ENCODE measurements at places on chromosomes 16 and 17. TPM values are rescaled to one million over a fixed set of nuclear protein-coding genes. Genes with fewer than 3 reads are reported as not detected.

CLDN6 gene
- not detected for total RNA-seq

GJC1 gene
- 5.9 TPM for total RNA-seq

MARVELD3 gene
- not detected for total RNA-seq

RPS2 gene
- 1,826 TPM for total RNA-seq

TEKT5 gene
- total RNA-seq = not detected

CD19 gene
- not detected for total RNA-seq

SLC13A2 gene
- not detected for total RNA-seq

CD300LG gene
- total RNA-seq = 234 TPM

SEC14L1 gene
- total RNA-seq = 61.9 TPM

HBA2 gene
- total RNA-seq = 107 TPM

SEPHS2 gene
- 42.3 TPM for total RNA-seq

CDRT15 gene
- not detected for total RNA-seq

KNOP1 gene
- 11.9 TPM for total RNA-seq

SLC4A1 gene
- total RNA-seq = not detected

TVP23A gene
- total RNA-seq = not detected

NRN1L gene
- 7.2 TPM for total RNA-seq

CSH2 gene
- not detected for total RNA-seq

TNP2 gene
- total RNA-seq = not detected

KRTAP16-1 gene
- total RNA-seq = not detected

RHBDL1 gene
- 1.3 TPM for total RNA-seq

MIEF2 gene
- 5.2 TPM for total RNA-seq

SRSF1 gene
- 167 TPM for total RNA-seq

THRA gene
- 38.9 TPM for total RNA-seq

FOXL1 gene
- not detected for total RNA-seq

ZC3H18 gene
- 17.7 TPM for total RNA-seq

KRT17 gene
- not detected for total RNA-seq

TMC8 gene
- 7.7 TPM for total RNA-seq

HOXB6 gene
- 10.7 TPM for total RNA-seq

RILP gene
- 55.9 TPM for total RNA-seq

CDH5 gene
- 28.7 TPM for total RNA-seq

SCARF1 gene
- 11.2 TPM for total RNA-seq

ANKFY1 gene
- 55.0 TPM for total RNA-seq

CDRT15L2 gene
- total RNA-seq = not detected

CMTM1 gene
- total RNA-seq = 0.82 TPM

SYT17 gene
- 4.0 TPM for total RNA-seq

TMEM100 gene
- 17.4 TPM for total RNA-seq

TMEM114 gene
- not detected for total RNA-seq

NXN gene
- total RNA-seq = 24.3 TPM

CEMP1 gene
- not detected for total RNA-seq

CDH13 gene
- total RNA-seq = 9.0 TPM

KCTD5 gene
- 20.3 TPM for total RNA-seq

SLFN11 gene
- 53.7 TPM for total RNA-seq

XAF1 gene
- 35.5 TPM for total RNA-seq

KIF18B gene
- 0.66 TPM for total RNA-seq

OR1G1 gene
- not detected for total RNA-seq

KRT15 gene
- not detected for total RNA-seq

CDIP1 gene
- 7.3 TPM for total RNA-seq

P3H4 gene
- total RNA-seq = 5.3 TPM

KRT33A gene
- not detected for total RNA-seq

MYL4 gene
- not detected for total RNA-seq

PRDM7 gene
- total RNA-seq = not detected

VAT1L gene
- total RNA-seq = not detected

Measured in subcutaneous adipose tissue (tissue), 4 donors.